Activated CD4-positive, alpha-beta T cell treated with anti-CD3 and anti-CD28 coated beads, Interleukin-2, amount 10 ng/mL, durations not matched to agents 24 days and 14 days (primary cell): ENCODE measurements at places on chromosomes 4 and X. TPM values are rescaled to one million over a fixed set of nuclear protein-coding genes. Genes with fewer than 3 reads are reported as not detected.

- DNase-seq = no peak
Observed at GRCh38 chr4:99615170-99615820, 40.7 kb downstream of the MTTP start.

Gene AKAP4
- not detected in 2 replicates for total RNA-seq

GRCh38 chrX:9532349-9532748, 67.5 kb downstream of the TBL1X start:
- no peak for DNase-seq

DNA sequence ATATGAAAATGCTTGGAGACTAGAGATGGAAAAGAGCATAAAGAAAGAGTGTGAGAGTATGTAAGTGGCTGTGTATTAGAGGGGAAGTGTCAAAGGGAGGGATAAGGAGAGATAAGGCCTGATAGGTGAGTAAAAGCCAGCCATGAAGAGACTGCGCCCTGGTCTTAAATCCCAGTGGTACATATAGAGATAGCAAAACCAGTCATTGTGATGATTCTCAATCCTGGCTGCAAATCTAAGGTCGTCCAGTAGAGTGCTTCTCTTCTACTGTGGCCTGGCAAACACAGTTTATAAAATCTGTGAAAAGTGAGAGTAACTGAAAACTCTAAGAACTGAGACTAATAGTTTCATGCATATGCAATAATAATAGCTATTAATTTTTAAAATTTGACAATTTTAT, 86.9 kb downstream of the MAB21L2 start:
- DNase-seq = no peak

DNA sequence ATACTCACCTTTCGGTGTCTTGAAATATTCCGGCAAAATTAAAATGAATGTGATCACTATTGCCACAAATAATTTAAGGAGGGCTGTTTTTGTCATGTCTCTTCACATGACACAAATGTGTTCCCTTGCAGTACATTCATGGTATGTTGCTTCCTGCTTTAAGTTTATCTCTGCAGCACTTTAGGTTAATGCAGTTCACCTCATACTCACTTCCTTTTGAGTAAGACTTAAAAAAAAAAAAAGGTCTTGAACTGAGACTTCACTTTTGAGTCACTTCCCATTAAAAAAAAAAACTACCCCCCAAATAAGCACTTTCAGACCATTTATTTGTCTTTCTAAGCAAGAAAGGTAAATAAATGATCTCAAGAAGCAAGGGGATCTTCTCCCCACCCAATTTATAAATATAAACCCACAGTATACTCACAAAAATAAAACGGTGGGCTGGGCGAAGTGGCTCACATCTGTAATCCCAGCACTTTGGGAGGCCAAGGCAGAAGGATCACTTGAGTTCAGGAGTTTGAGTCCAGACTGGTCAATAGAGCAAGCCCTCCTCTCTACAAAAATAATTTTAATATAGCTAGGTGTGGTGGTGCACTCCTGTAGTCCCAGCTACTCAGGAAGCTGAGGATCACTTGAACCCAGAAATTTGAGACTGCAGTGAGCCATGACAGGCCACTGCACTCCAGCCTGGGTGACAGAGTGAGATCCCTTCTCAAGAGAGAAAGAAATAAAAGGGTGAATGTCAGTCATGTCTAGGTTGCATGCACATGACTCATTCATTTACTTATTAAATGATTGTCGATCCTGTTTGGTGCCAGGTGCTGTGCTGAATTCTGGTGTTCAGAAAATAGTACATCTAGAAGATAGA, at the start of gene TMEM156:
TMEM156 (minus strand) TSS at position 192 of the 868 bp plus-strand sequence; CDS start at position 96, 96 bp downstream.
- peak; percentile 81 for DNase-seq

- DNase-seq = no peak
Observed at GRCh38 chr4:108890484-108890881, 127.6 kb upstream of the ETNPPL start.

Gene GAGE2A
- not detected in 2 replicates for total RNA-seq

Gene OTC
- not detected in 2 replicates for total RNA-seq

Gene RPA4
- 0.68 and 0.78 TPM in 2 replicates for total RNA-seq

- no peak for DNase-seq
Observed at GRCh38 chr4:11440481-11441193, 11.9 kb upstream of the HS3ST1 start.

Gene FGF16
- total RNA-seq = not detected in 2 replicates

- no peak for DNase-seq
Observed at GRCh38 chr4:2910409-2910808, 52.8 kb downstream of the NOP14 start.

Gene RHOXF2B
- not detected in 2 replicates for total RNA-seq

Gene SLC2A9
- 1.6 and 2.4 TPM in 2 replicates for total RNA-seq

- DNase-seq = no peak
Observed at GRCh38 chr4:120446051-120446567, 379.5 kb upstream of the MAD2L1 start.
